Stimulated activated CD4-positive, alpha-beta T cell treated with anti-CD3 and anti-CD28 coated beads, Interleukin-1b, Interleukin-23, amount 100 ng/mL, for 1 hour (primary cell): ENCODE measurements at places on chromosomes 13 and 19.

GRCh38 chr13:44876782-44877324 is 112.4 kb downstream of the NUFIP1 start:
- DNase-seq: no peak

GRCh38 chr13:113990321-113990837 is 16.5 kb upstream of the C13orf46 start:
- DNase-seq: no peak

GRCh38 chr13:46313432-46314257 is 73.4 kb downstream of the RUBCNL start:
- no peak for DNase-seq

DNA sequence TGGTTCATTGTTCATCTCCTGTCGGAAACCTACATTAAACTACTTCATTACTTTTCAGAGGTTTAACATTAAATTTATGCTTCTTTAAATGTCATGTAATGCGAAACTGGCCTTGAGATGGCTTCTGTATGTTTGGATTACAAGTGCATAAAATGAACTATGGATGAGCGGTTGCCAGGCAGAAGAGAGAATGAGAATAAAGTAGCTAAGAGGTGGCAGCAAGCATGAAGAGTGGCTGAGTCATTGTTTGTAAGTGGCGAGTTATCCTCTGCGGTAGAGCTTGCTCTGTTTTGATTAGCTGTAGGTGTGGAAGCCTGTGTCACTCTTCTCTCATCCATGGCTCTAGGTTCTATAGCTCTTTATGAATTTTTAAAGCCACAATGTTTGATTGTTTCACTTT is 1139.6 kb upstream of the PCDH9 start:
- no peak for DNase-seq

- no peak for DNase-seq
Observed at GRCh38 chr19:8036434-8037099, 16.0 kb upstream of the CCL25 start.

- DNase-seq: no peak
Observed at GRCh38 chr19:38070573-38070972, 153.4 kb downstream of the DPF1 start.

DNA sequence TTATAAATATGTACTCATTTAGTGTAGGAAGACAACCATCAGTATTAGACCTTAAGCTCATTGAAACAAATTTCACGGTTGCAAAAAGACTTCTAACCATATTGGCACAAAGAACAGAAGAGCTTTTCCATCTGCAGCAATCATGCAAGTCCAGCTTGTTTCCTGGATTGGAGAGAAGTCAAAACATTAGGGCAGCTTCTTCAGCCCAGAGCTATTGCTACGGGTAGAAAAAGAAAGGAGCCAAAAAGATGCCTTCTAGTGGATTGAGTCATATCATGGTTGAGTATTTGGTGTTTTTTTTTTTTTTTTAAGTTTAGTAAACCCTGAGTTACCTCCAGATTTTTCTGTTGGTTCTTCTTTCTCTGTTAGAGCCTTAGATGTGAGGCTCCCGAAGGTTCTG is 99.8 kb downstream of the WDFY2 start:
- no peak for DNase-seq

- no peak for DNase-seq
Observed at GRCh38 chr13:52001120-52001731, 10.0 kb downstream of the ATP7B start.
